ENCODE measurements at places on chromosomes 3 and 15.

- DNase-seq = no peak
Observed at GRCh38 chr3:111802163-111802625, 56.9 kb upstream of the PHLDB2 start.

DNA sequence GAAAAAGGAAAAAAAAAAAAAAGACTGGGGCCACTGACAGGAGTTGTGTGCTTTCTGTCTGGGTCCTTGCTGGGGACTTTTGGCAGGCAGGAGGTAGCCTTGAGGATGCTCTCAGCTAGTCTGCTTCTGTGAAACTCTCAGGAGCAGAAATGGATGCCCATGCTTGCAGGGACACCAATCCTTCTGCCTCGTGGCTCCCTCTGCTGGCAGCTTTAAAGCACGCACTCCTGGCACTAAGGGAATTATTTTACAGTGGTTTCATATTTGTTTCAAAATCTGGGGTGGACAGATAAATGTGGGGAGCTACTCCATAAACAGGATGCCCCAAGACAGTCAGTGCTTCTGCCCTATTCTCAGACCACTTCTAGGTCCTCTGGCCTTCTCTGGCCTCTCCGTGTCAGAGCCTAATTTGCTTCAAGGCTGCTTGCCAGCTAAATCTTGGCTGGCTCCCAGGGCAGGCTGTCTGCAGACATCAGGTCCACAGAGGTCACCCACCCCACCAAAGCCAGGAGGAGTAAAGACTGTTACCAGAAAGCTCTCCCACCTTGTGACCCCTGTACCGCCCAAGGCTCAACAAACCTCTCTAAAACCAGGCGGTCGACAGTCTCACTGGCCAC lies 17.1 kb downstream of the TRAIP start:
- peak; percentile 94 for DNase-seq

DNA sequence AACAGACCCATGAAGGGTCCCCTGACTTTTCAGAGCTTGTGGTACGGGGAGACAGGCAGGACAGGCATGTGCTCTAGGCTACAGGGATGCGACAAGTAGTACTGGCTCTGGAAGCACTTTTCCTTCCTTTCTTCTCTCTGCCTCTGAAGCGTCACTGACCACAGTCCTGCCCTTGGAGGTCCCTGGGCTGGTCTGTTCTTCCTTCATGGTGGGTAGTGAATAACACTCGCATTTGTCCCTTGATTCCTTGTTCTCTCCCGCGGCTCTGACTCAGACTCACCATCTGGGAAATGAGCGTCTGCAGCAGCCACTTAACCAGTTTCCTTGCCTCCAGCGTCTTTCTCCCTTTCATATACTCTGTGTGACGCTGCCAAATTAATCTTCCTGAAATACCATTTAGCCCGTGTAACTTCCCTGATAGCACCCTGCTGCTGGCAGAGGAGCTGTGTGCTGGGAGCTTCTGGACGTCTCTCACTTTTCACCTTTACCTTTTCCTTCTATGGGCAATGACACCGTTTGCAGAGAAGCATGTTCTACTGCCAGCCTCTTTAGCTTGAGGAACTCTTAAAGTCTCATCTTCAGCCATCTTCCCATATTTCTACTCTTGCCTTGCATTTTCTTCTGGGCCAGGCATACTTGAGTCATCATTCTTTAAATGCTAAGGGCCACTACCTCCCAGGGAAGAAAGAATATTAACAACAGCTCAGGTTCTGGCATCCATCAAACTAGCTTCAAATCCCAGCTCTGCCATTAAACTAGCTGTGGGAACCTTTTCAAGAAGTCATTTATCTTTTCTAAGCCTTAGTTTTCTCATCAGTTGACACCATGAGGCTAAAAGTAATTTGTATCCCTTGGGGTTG lies 33.6 kb downstream of the TMEM45A start:
- DNase-seq = no peak

GRCh38 chr3:139297588-139298311 lies 46.1 kb upstream of the MRPS22 start:
- DNase-seq = no peak

- DNase-seq = no peak
Observed at GRCh38 chr15:74185710-74186348, 12.3 kb downstream of the ISLR start.

Data from common myeloid progenitor, CD34-positive (primary cell).